Chondrocyte (in vitro differentiated cells): ENCODE measurements at places on chromosomes 12 and 14. TPM values are rescaled to one million over a fixed set of nuclear protein-coding genes. Genes with fewer than 3 reads are reported as not detected.

ITPR2 gene
- total RNA-seq = 18.7 to 28.8 TPM (median 19.8 TPM) in 3 replicates

CLEC4A gene
- total RNA-seq = 0.65 to 1.1 TPM (median 0.99 TPM) in 3 replicates

CRACR2A gene
- 0.48 to 0.82 TPM (median 0.82 TPM) in 3 replicates for total RNA-seq

TOMM20L gene
- total RNA-seq = not detected in 3 replicates

NTN4 gene
- total RNA-seq = 179 to 336 TPM (median 336 TPM) in 3 replicates

SERPINA1 gene
- total RNA-seq = 0.20 TPM in 1 of 3 replicates, not detected in the others

DNA sequence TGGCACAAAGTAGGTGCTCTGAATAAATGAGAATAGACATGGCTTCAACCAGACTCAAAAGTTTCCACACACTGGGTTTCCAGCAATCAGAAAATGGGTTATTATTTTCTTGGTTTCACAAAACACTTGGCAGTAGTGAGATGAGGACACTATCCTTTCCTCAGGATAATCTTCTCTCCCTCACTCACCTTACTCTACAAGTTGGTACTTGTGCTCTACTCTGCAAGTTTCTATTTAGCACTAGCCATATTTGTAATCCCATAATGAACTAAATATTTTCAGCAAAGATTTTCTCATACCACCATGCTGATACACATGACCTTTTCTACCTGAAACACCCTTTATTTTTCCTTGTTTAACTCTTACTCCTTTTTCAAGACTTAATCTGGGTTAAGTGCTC is 137.7 kb downstream of the FOXA1 start:
- H3K36me3 ChIP-seq = peaks cover 13% of the 10 kb centered on the region
- no peak for DNase-seq
- no peak overlapping the region for H3K4me3 ChIP-seq

GRCh38 chr14:81801921-81802320 is 268.3 kb upstream of the SEL1L start:
- H3K27me3 ChIP-seq = no peaks in the 10 kb centered on the region
- no peak overlapping the region for H3K27ac ChIP-seq
- H3K4me1 ChIP-seq = no peaks in the 10 kb centered on the region
- DNase-seq = no peak

- H3K27me3 ChIP-seq = peaks cover 19% of the 10 kb centered on the region
- no peak overlapping the region for H3K4me3 ChIP-seq
- no peaks in the 10 kb centered on the region for H3K4me1 ChIP-seq
- H3K36me3 ChIP-seq = no peaks in the 10 kb centered on the region
- DNase-seq = no peak
These were observed 433.8 kb downstream of the FUT8 start for GRCh38 chr14:65846196-65846868.

DNA sequence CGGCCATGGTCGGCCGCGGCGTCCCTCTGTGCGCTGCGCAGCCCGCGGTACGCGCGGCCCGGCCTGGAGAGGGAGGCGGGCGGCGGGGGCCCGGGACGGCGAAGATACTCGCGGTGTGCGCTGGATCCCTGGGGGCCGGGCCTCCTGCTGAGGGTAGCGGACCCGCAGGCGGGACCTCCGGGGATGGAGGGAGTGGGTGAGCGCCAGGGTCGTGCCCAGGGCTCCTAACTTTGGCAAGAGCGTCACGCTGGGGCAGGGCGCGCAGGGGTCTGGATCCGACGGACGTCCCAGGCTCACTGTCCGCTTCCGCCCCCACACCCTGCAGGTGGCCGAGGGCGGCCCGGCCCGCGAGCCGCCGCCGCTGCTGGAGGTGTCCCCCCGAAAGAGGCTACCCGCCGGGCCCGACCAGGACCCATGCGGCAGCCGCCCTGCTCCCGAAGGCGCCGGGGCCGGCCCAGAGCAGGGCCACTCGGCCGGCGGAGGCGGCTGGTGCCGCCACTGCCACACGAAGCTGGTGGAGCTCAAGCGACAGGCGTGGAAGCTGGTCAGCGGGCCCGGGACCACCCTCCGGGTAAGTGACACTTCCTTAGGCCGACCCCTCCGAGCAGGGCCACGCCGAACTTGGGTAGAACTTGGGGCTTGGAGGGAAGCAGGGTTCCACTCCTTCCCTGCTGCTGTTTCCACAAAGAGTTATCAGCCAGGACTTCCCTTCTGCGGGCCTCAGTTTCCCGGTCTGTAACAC is 502 bp downstream of the KIF26A start:
- DNase-seq = peak; percentile 88
- H3K36me3 ChIP-seq = no peaks in the 10 kb centered on the region
- peaks cover 8% of the 10 kb centered on the region for H3K4me1 ChIP-seq

GRCh38 chr14:86022031-86022629 is 492.2 kb downstream of the FLRT2 start:
- DNase-seq = no peak
- H3K4me1 ChIP-seq = peaks cover 4% of the 10 kb centered on the region
- H3K27ac ChIP-seq = no peak overlapping the region
- no peak overlapping the region for H3K4me3 ChIP-seq
- H3K36me3 ChIP-seq = no peaks in the 10 kb centered on the region
- no peaks in the 10 kb centered on the region for H3K27me3 ChIP-seq

DNA sequence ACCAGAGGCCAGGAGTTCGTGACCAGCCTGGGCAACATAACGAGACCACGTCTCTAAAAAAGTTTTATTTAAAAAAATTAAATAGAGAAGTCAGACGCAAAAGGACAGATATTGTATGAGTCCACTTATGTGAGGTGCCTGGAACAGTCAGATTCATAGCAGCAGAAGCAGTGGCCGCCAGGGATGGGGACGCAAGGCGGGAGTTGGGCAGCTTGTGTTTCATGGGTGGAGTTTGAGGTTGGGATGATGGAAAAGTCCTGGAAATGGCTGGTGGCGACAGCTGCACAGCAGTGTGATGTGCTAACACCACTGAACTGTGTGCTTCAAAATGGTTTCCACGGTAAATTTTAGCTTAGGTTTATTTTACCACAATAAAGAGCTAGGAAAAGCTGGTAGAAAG is 57.6 kb upstream of the DDX11 start:
- H3K36me3 ChIP-seq = no peaks in the 10 kb centered on the region
- H3K27me3 ChIP-seq = peaks cover 18% of the 10 kb centered on the region
- no peak for DNase-seq
- H3K27ac ChIP-seq = no peak overlapping the region
- H3K4me1 ChIP-seq = no peaks in the 10 kb centered on the region

- peaks cover 14% of the 10 kb centered on the region for H3K4me1 ChIP-seq
- H3K27me3 ChIP-seq = no peaks in the 10 kb centered on the region
- DNase-seq = no peak
- H3K36me3 ChIP-seq = peaks cover 40% of the 10 kb centered on the region
These were observed 92.7 kb downstream of the NCOR2 start for GRCh38 chr12:124474709-124475108.

DNA sequence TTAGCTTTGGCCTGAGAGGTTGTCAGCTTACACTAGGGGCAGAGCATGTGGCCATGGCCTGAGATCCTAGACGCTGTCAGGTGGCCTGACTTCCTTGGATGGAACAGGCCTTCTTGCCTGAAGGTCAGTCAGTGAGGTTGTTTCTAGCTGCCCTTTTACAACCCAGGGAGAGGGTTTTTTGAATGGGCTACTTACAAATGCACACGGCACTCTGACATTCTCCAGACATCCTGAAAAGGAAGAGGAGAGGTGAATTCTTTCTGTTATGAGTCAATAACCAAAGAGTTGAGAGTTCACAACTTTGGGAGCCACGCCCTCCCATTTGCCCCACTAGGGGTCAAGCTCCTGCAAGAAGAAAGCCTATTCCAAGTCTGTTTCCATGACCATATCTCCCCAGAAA is 7.8 kb downstream of the KRT76 start:
- no peak overlapping the region for H3K27ac ChIP-seq
- DNase-seq = no peak
- H3K4me3 ChIP-seq = no peak overlapping the region
- H3K27me3 ChIP-seq = peaks cover 66% of the 10 kb centered on the region
- no peaks in the 10 kb centered on the region for H3K4me1 ChIP-seq

- no peak overlapping the region for H3K4me3 ChIP-seq
- no peak for DNase-seq
- H3K27me3 ChIP-seq = peaks cover 4% of the 10 kb centered on the region
- H3K27ac ChIP-seq = no peak overlapping the region
- H3K4me1 ChIP-seq = no peaks in the 10 kb centered on the region
These were observed 26.5 kb downstream of the IL26 start for GRCh38 chr12:68199127-68199526.

- peaks cover 10% of the 10 kb centered on the region for H3K4me1 ChIP-seq
- no peak overlapping the region for H3K4me3 ChIP-seq
- no peak overlapping the region for H3K27ac ChIP-seq
These were observed 435.0 kb downstream of the GXYLT1 start for GRCh38 chr12:41709463-41710285.

- H3K27ac ChIP-seq = no peak overlapping the region
- H3K4me1 ChIP-seq = no peaks in the 10 kb centered on the region
- peaks cover 13% of the 10 kb centered on the region for H3K27me3 ChIP-seq
- no peak overlapping the region for H3K4me3 ChIP-seq
- no peak for DNase-seq
These were observed 168.4 kb upstream of the EGLN3 start for GRCh38 chr14:34119107-34119858.

DNA sequence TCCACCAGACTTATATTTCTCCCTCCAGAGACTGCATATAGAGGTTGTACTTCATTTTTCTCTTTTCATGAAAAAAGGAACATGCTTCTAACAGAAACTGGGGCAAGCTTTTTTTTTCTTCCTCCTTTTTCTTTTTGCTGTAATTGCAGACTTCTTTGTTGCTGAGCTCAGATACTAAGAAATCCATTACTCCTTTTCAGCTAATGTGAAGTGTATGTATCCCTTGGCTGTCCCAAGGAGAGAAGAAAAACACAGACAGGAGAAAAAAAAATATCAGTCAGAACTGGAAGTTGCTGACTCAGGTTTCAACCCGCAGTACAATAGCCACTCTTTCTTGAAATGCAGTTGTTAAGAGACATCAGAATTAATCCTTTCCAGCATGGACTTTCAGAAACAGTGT is 1248.4 kb downstream of the LRFN5 start:
- no peak overlapping the region for H3K27ac ChIP-seq
- DNase-seq = no peak
- no peak overlapping the region for H3K4me3 ChIP-seq
- peaks cover 12% of the 10 kb centered on the region for H3K4me1 ChIP-seq

DNA sequence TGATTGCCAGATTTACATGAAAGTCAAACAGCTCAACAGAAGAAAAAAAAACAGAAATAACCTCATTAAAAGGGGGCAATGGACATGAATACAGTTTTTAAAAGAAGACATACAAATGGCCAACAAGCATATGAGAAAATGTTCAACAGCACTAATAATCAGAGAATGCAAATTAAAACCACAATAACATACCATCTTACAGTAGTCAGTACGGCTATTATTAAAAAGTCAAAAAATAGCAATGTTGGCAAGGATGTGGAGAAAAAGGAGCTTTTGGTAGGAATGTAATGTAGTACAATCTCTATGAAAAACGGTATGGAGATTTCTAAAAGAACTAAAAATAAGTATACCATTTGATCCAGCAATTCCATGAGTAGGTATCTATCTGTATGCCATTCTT is 272.1 kb downstream of the CEP128 start:
- no peaks in the 10 kb centered on the region for H3K27me3 ChIP-seq
- peaks cover 16% of the 10 kb centered on the region for H3K4me1 ChIP-seq
- H3K27ac ChIP-seq = peak overlapping the region; percentile 80
- H3K4me3 ChIP-seq = no peak overlapping the region
- no peak for DNase-seq
